Fibroblast of upper back skin (primary cell): ENCODE measurements at places on chromosomes 2 and 18.

DNA sequence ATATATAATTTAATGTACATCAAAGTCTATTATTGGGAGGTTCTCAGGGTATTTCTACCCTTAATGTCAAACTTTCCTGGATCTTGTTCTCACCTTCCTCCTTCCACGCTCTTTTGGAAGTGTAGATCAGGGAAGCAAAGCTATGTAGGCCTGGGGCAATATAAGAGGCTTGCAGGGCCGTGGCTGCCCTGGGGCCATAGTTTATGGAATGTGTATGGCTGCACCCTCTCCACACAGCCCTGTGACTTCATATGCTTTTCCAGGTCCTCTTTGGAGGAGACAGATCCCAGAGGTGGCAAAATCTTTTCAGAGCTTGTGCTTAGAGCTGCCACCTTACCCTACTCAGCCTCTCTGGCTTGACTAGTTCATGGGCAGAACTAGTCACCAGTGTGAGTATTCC lies 82.9 kb downstream of the PLB1 start:
- no peak for DNase-seq

- no peak for DNase-seq
Measured at GRCh38 chr2:30287190-30287840, 56.0 kb downstream of the LBH start.

DNA sequence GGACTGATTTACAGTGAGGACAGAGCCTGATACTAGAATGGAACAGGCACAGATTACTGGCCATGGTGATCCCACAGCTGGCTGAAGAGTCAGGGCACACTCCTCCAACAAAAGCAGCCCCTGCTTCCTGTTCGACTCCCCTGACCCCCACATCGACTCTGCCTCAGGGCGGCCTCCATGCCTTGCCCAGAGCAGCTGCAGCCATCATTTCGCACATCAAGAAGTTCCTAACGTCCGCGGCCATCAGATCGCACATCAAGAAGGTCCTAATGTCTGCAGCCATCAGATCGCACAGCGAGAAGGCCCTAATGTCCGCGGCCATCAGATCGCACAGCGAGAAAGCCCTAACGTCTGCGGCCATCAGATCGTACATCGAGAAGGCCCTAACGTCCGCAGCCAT lies 192.8 kb upstream of the PXDN start:
- DNase-seq: no peak

DNA sequence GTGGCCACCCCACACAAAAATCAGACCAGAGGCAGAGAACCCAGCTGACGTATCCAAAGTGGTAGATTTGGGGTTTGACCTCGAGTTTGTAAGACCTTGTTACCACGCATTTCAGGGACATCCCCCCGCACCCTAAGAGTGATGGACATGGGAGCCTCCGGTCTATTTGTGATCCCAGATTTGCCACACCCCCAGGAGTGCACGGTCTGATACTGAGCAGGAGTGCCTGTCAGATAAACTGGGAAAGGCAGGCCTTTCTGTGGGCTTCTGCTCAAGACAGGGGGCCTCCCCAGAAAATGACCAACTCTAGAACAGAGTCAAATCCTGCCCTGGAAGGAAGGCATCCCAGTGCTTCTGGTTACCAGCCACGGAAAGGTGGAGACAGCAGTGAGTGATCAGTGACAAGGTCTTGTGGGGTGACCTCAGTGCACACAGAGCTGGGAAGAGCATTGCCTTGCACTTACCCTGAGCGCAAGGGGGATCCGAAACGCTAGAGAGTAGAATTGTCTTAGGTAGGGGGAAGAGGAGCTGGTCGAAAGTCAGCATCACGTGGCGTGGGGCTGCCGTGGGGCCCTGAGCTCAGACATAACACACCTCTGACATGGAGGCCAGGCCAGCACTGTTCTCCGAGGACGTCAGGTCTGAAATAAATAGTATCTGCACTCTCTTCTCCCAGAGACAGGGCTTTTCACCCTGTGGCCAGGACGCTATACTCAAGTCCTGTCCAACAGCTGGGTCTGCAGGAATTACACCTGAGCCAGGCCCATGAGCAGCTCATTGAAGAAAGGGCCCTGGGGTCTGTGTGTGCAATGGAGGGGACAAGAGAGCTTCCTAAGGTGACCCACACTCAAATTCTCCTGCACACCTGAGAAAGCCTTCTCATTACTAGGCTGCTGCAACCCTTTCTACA lies 242.4 kb upstream of the SALL3 start:
- no peak for DNase-seq

DNA sequence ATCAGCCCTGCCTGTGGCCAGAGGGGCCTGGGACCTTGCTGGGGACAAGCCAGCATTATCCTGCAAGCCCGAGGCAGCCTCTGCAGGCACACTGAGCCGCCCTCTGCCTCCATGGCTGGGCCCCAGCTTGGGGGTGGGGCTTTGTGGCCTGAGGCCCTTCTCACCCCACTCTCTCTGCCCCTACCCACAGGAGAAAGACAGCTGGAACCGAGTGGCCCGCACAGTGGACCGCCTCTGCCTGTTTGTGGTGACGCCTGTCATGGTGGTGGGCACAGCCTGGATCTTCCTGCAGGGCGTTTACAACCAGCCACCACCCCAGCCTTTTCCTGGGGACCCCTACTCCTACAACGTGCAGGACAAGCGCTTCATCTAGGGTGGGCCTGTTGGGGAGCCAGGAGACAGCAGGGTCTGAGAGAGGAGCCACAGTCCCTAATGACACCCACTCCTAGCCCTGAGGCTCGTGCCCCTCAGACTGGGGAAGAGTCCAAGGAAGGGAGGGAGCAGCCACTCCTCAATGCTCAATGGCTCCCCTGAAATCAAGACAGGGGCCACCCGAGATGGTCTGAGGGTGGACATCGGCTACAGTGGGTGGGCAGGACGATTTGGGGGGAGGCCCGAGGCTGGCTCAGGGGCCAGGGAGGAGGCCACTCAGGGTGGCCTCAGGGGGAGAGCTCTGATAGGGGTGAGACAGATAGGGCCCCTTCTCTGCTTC lies 4.4 kb upstream of the CHRNG start:
- no peak for DNase-seq

DNA sequence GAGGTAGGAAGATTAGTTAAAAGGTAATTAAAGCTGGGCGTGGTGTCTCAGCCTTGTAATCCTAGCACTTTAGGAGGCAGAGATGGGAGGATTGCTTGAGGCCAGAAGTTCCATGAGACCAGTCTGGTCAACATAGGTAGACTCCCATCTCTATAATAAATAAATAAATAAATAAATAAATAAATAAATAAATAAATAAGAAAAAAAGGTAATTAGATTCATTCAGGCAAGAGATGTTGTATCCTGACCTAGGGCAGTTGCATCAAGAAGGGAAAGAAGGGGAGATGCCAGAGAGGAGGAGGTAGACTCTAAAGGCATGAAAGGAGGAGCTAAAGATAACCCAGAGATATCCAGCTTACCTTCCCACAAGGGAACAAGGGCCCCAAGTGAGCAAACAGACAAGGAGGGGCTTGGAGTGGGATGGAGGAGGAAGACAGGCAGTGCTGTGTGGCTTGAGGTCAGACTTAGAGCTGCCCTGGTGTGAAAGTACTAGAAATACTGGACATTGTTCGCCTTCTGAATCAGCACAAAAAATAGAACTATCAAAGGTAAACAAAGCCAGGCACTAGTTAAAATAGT lies 7.4 kb upstream of the RAB1A start:
- no peak for DNase-seq

DNA sequence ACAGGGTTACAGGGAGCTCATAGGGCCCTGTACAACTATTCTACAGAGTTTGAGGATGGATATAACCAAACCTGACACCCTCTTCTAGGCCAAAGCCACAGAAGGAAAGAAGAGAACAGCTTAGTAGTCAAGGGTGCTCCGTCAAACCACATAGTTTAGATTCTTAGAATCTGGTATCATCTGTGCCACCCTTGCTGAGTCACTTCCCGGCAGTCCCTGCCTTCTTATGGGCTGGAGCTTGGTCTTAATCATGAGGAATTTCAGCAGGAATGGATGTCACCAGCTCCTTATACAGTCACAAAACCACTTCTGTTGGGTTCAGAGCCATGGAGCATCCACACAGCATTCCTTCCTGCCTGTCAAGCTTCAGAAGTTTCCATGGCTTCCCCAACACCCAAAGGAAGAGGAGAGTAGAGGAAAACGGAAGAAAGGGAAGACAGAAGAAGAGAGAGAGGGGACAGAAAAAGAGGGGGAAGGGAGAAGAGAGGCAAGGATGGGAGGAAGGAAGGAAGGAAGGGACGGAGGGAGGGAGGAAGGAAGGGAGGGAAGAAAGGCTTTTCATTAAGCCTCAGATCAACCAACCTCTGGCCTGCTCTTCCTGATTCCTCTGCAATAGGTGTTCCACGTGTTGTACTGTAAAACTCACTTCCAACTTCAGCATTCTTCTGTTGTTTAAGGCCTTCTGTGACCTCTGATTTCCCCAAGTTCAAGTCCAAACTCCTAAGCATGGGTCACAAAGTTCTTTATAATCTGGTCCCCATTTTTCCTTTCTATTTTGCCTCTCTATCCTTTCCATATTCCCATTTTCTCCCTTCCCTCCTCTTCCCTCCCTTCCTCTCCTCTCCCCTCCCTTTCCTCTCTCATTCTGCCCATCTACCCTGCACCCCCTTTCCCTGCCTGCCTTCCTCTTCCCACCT lies 246.1 kb upstream of the TNP1 start:
- DNase-seq: peak; percentile 98

- no peak for DNase-seq
Measured at GRCh38 chr18:47316924-47317323, 65.5 kb upstream of the SKOR2 start.

GRCh38 chr2:69188182-69188900 lies 175.4 kb downstream of the ANTXR1 start:
- DNase-seq: no peak

DNA sequence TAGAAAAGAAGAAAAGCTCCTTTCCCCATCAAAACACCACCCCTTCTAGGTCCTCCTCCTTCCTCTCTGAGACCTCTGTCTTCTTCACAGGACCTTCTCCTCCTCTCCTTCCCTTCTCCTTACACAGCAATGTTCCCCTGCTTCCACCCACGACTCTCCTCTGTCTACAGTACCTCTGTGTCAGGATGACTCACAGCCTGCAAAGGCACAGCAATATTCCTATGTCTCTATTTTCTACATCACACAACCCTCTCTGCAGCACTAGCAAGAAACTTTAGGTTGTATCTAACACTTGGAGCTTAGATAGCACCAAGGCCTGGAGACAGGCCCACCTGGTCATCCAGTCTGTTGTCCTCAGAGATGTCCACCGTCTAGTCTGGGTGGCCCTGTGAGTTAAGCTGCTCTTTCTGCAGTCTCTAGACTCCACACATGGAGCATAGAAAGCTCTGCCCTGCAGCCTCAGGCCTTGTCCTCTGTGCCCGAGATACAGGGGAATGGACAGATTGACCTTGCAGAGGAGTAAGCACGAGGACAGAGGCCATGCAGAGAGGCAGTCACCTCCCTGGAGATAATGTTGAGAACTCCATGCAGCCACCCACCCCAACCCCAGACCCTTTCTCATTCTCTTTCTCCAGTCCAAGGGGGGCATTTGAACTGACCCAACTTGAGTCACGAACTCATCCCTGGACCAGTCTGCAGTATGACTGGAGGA lies 212.0 kb downstream of the TNS1 start:
- peak; percentile 64 for DNase-seq

DNA sequence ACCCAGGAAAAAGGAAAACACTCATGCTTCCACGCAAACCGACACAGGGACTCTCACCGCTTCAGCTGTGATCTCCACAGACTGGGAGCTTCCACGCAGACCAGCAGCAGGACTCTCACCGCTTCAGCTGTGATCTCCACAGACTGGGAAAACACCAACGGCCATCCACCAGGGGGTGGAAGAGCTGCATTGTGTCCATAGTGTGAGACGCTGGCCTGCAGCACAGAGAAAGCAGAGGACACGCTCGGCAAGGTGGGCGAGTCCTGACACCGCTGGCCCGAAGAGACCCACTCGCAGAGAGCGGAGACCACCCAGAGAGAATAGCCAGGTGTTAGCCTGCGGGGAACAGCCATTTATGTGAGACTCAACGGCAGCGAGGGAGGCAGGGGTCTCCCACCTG lies 42.5 kb upstream of the NFATC1 start:
- peak; percentile 3 for DNase-seq

- DNase-seq: peak; percentile 50
Measured at GRCh38 chr2:69717861-69718273, 24.1 kb upstream of the ANXA4 start.

DNA sequence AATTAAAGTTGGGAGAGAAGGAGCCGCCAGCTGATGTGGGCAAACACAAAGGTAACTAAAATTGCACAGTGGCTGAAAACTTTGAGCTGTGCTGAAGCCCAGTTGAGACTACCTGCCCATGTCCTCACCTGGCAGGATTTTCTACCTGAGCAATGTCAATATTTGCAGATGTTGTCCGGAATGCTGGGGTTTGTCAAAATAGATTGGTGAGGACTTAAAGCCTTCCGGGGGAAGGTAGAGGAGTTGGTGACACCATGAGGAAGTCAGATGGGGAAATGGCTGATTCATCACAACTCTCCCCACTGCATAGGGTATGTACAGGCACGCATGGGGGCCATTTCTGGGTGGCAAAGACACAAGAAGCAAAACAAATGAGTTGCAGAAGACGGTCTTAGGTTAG lies 114.9 kb downstream of the ALK start:
- no peak for DNase-seq
